Fibroblast of skin of left biceps (primary cell): ENCODE measurements at places on chromosomes 4 and X.
A peak's percentile ranks its signal among the peaks of the same experiment; 100 is the strongest.

DNA sequence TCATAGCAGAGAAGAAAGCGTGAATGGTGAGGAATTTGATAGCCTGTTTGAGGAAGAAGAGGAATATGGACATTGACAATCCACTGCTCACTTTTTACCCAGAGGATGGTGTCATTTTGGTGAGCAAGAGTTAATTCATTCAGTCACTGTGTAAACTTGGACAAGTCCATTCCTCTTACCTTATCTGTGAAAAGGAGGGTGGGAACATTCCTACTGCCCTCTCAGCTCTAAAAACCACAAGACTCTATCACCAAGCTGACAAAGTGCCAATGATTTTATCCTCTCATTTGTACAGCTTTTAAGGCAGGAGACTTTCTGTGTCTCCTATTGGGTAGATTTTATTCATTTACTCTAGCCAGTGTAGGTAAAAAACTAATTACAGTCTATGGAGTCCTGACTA is 103.8 kb downstream of the LUZP4 start:
- no peak for DNase-seq

- no peak for DNase-seq
Measured at GRCh38 chrX:111892375-111892774, 16.4 kb downstream of the TRPC5OS start.

DNA sequence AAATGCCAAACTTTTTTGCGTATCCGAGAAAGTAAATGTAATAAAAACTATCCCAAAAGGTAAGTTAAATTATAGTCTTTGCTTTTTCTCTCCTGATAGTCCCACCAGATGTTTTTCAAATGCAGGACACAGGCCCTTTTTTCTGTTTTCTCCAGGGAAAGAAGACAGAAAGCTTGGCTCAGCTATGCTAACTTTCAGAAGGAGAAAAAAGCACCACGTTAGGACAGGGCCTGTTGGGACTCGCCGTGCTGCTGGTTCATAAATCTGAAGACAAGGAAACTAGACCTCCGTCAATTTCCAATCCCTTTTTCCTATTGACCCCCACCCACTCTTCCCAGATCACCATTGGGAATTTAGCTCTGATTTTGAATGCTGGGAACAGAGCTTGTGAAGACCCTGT is 220.9 kb upstream of the SFRP2 start:
- no peak for DNase-seq

GRCh38 chrX:156002507-156002906 is 5.0 kb downstream of the IL9R start:
- no peak for DNase-seq

- DNase-seq: no peak
Measured at GRCh38 chr4:113776016-113776415, 14.5 kb upstream of the CAMK2D start.

- no peak for DNase-seq
Measured at GRCh38 chrX:70088751-70089150, 26.5 kb downstream of the OTUD6A start.

DNA sequence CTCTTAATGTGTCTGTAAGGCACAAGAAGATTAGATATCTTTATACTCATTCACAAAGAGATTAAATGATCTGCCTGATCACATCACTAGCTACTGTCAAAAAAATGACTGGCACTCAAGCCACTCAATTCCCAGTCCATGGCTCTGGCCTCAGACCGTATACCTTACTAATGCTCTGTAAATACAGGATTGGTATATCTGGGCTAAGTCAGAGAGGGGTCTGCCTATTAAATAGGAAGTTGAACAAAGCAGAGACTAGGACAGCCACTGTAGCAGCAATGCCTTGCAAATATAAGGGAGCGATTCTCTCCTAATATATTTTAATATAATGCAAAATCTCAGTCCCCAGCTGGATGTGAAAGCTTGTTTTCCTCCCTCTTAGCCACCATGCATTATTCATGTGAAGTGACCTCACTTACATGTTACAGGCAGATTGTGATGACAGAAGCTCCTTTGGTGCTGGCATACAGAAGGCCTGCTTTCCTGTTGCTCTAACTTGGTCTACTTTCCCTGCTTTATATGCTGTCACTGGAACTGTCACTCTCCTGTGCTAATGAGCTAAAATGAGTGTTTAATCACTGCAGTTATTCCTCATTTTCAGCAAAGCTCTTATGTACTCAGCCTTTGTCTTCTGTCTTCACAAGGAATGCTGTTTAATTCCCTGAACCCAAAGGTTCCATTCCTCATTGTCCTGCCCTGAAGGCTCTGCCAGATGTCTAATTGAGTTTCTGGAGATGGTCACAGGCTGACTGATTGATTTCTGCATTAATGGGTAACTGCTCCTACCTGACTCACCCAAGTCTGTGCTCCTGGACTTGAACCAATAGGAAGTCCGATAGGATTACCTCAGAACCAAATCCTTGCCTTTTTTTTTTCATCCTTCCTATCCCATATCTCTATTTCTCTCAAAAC is 578.2 kb downstream of the KLHL13 start:
- no peak for DNase-seq

DNA sequence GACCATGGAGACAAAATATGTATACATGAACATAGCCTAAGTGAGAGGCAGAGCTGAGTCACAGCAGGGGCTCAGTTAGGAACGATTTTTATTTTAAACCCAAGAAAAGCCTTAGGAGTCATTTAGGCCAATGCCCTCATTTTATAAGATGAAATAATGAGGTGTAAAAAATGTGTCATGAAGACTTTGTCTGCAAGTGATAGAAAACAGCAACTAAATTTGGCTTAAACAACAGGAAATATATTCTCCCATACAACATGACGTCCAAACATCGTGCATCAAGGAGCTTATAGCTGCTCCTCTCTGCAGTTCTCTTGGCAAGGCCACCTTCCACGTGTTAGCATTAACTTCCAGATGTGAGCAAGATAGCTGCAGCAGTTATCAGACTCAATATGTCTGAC is 16.8 kb downstream of the SCFD2 start:
- DNase-seq: no peak

- no peak for DNase-seq
Measured at GRCh38 chr4:142121448-142122350, 485.3 kb downstream of the IL15 start.

DNA sequence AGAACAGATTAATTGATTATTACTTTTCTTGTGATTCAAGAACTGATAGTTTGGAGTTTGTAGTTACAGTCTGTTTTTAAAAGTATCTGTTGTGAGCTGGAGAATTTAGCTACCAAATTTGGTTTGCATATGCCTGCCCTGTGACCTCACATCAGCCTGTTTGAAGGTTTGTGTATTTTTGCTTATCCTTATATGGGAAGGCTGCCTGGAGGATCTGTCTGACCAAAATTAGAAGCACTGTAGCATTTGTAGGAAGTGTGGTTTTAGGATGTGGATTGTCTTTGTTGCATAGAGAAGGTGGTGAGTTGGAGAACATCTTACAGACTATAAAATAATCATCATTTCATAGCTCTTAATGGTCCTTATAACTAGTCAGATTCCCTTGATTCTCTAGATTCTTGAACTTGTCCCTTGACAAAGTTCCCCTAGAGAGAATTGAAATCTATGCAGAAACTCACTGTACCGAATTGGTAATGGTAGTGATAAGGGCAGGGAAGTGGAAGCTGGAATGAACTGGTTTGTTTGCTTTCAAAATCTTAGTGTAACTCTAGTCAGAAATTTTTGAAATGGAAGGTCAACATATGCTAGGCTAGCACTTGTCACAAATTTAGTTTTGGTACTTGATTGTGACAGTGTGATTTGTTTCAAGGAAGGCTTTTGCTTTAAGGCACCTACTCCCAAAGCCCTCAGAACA is 57.3 kb downstream of the SH3BGRL start:
- peak; percentile 41 for DNase-seq

DNA sequence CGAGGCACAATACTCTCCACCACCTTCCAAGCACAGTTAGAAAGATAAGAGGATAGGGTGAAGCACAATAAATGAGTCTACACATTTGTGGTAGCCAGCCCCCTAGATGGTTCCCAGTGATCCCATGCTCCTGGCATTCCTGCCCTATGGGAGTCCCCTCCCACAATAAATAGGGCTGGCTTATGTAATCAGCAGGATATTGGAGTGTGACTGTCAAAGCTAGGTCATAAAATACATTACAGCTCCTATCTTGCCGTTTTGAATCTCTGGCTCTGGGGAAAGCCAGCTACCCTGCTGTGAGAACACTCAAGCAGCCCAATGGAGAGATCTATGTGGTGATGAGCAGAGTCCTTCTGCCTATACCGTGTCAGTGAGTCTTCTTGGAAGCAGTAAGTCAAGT is 198.7 kb upstream of the NOCT start:
- no peak for DNase-seq

GRCh38 chr4:41718907-41719306 is 29.6 kb downstream of the PHOX2B start:
- peak; percentile 16 for DNase-seq
